ENCODE measurements at places on chromosomes 3 and 15.

- DNase-seq, result no peak
Measured at GRCh38 chr15:79978655-79979514, 7.9 kb upstream of the BCL2A1 start.

GRCh38 chr15:100295939-100296565 is 45.7 kb downstream of the ADAMTS17 start:
- no peak for DNase-seq

GRCh38 chr15:63110428-63111026 is 11.1 kb upstream of the LACTB start:
- no peak for DNase-seq

GRCh38 chr15:80252121-80252518 is at the start of gene CTXND1:
Gene CTXND1, minus strand, starts transcription at chr15:80252213. Its CDS starts 50,264 bp downstream, at chr15:80201949.
- DNase-seq, result no peak
